ENCODE measurements at places on chromosomes 7 and 10.

DNA sequence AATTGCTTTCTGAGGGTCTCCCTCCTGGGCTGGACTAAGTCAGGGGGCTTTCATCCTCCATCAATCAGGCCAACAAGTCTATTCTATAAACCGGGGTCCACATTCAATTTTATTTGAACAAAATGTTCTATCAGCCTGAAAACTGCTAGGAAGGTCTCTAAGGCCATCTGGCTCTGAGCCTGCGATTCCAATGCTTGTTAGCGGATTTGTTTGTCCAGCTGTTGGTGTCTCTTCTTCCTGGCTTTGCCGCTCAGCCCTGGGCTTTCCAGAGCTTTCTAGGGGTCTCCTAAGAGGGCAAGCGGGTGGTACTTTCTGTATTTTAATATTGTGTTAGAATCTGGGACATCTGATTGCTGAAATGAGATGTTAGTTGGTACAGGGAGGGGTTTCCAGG lies 136.7 kb downstream of the VIPR2 start:
- DNase-seq, result no peak

DNA sequence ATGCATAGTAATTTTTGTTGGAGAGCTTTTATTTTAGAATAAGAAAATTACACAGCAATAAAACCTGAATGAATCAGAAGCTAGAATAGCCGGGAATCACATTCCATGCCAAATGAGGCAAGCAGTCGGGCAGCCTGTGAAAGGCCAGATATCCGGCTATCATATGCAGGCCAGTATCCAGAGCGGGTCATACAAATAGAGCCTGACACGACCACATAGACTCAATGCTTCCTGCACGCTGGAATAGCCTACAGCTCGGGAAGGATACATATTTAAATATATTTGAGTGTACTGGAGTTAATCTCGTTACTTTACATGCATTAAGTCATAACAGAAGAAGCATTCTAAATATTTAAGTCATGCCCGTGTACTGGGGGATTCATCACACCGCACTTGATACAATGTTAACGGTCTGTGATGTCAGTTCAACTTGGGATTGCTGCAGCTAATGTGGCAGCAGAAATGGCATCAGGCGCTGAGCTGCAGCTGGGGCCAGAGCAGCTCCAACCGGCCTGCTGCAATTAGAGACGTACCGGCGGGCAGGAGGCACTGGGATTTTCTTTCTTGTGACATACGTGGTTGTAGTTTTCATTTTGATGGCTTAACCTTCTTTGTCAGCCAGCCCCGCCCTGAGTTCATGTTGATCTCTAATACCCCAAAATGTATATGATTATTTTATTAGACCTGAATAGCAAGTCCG lies 112.0 kb downstream of the EBF3 start:
- DNase-seq, result no peak

DNA sequence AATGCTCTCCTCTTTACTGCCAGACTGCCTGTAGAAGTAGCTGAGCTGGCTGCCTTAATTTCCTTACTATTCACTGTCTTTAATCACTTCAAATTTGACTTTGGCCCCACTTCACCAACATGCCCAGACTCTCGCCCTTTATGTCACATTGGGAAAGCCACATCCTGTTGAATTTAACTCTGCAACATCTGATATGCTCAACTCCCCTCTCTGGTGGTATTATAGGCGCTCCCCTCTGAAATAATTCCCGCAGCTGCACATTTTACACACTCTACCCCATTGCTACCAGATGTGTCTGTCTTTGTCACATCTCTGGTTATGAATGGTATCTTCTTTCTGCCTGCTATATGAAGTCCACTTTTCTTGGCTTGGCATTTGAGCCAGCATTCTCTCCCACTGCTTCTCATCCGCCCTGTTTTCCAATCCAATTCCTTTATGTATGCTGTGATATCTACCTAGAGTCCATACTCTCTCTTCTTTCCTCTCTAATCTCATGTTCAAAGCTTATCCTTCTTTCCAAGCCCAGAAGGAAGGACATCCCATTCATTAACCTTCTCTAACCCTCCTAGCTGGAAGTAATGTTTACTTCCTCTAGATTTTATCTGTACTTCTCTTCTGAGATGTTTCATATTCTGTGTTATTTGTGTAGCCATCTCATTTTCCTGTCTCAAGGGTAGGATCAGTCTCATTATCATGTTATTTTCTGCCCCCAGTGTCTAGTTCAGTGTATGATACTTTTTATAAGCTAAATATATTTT lies 134.5 kb downstream of the ST7 start:
- DNase-seq, result no peak

DNA sequence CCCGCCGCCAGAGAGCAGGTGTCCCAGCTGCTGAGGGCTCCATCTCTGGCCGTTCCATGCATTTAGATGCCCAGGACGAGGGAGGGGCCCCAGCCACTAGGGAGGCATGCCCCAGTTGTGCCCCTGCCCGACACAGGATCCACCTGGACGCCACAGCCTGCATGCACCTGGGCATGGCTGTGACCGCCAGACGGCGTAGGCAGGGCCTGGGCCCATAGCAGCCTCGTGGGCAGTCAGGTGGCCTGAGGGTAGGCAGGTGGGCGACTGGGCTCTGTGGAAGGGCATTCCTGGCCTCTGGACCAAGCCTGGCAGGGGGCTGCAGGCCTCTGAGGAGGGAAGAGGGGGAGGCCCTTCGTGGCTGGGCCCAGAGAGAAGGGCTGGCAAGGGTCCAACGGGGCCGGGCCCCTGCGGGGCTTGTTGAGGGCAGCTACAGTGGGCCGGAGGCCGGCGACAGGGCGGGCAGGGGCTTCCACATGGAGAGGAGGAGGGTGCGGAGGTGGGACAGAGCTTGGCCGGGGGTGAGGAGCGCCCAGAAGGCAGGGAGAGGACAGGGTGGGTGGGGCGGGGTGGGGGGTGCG lies 76.0 kb upstream of the NKX6-2 start:
- no peak for DNase-seq

DNA sequence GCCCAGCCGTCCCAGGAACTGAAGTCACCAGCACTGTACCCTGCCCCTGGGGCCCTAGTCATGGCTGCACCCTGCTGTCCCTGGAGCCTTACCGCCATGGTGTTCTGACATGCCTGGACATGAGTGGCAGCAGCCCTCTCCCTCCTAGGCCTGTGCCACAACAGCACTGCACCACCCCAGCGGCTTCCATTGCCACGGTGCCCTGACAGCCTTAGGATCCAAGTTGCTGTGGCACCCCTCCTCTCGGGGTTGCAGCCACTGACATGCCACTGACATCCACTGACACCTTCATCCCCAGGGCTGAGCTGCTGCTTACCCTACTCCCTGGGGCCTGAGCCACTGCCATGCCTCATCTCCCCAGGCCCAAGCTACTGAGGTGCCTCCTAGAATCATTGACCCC lies 39.6 kb upstream of the SHH start:
- DNase-seq, result no peak

- no peak for DNase-seq
Observed at GRCh38 chr7:106255246-106255645, 29.5 kb downstream of the NAMPT start.

GRCh38 chr7:92872701-92873100 lies 36.3 kb upstream of the CDK6 start:
- DNase-seq, result no peak

DNA sequence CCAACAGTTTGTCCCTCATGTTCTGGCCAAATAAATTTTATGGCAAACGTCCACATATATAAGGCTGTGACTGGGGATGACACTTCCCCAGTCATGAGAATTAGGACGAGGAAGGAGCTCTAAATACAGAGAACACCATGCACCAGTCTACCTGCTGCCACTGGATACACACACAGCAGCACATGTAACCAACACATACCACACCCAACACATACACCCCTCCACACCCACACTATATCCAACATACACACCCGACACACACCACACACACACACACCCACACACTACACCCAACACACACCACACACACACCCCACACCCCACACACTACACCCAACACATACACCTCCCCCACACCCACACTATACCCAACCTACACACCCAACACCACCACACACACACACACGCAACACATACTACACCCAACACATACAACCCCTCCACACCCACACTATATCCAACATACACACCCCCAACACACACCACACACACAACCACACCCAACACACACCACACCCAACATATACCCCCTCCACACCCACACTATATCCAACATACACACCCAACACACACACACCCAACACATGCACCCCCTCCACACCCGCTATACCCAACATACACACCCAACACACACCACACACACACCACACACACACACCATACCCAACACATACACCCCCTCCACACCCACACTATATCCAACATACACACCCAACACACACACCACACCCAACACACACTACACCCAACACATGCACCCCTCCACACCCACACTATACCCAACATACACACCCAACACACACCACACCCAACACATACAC lies 74.1 kb downstream of the HIPK2 start:
- no peak for DNase-seq

All from neuronal stem cell (in vitro differentiated cells).